Right lung (tissue), 10 donors: ENCODE measurements at places on chromosomes 11 and 22.

- DNase-seq = no peak
Observed at GRCh38 chr11:71249301-71249700, 3.1 kb downstream of the SHANK2 start.

DNA sequence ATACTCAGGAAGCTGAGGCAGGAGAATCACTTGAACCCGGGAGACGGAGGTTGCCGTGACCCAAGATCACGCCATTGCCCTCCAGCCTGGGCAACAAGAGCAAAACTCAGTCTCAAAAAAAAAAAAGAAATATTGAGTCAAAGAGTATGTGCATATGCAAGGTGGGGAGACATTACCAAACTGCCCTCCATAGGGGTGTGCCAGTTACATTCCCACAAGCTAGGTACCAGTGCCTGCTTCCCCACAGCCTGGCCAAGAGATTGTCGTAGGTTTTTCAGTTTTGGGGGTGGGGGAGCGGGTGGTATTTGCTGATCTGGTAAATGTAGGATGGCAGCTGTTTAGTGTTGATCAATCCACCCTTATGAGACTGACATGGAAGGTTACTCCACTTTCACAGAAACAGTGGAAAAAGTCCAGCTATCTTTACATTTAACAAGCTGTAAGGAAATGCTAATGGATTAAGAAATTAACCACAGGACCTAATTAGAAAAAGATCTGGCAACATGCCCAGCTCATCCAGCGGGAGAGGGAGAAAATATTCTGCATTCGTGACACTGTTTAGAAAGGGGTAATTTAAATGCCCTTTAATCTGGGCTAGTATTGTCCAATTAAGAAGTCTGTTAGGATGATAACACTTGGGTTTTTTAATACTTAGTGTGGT, 89.4 kb downstream of the PACS1 start:
- DNase-seq = no peak

GRCh38 chr11:2813141-2813908, 72.2 kb downstream of the CDKN1C start:
- peak; percentile 66 for DNase-seq

DNA sequence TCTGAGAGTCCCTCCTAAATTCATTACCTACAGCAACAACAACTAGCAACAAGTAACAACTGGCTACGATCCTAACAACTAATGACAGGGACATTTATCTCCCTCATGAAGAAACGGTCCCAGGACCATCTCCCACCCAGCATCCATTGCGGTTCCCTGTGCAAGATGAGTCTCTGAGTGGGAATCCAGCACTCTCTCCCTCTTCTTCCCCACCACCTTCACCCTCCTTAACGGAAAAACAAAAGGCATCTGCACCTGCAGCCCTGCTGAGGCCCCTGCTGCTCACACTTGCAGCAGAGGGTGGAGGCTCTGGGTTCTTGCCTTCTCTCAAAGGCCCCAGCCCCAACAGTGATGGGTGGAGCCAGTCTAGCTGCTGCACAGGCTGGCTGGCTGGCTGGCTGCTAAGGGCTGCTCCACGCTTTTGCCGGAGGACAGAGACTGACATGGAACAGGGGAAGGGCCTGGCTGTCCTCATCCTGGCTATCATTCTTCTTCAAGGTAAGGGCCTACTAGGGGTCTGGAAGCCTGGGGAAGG, at the start of gene CD3G:
Gene CD3G, plus strand, starts transcription at position 364 of the 535 bp plus-strand sequence. Its CDS starts 80 bp downstream, at position 444.
- no peak for DNase-seq

GRCh38 chr11:30992513-30992849, 377.1 kb downstream of the DCDC1 start:
- DNase-seq = no peak

DNA sequence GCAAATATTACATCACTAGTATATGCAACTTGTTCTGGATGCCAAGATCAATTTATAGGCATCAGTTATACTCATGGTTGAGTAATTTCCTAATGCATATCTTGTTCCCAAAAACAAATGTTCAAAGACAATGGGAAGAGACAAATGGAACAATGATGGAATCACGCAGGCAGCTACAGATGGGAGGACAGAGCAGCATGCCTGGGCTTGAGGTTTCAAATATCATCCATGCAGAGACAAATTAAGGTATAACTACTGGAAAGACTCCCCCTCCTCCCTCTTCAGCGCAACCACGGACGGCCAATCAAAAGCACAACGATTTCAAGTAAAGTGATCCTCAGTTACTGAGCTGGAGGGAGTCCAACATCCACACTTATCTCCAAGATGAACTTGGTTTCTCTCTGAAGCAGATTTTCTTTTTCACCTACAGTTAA, 106.8 kb downstream of the CCDC83 start:
- DNase-seq = no peak

DNA sequence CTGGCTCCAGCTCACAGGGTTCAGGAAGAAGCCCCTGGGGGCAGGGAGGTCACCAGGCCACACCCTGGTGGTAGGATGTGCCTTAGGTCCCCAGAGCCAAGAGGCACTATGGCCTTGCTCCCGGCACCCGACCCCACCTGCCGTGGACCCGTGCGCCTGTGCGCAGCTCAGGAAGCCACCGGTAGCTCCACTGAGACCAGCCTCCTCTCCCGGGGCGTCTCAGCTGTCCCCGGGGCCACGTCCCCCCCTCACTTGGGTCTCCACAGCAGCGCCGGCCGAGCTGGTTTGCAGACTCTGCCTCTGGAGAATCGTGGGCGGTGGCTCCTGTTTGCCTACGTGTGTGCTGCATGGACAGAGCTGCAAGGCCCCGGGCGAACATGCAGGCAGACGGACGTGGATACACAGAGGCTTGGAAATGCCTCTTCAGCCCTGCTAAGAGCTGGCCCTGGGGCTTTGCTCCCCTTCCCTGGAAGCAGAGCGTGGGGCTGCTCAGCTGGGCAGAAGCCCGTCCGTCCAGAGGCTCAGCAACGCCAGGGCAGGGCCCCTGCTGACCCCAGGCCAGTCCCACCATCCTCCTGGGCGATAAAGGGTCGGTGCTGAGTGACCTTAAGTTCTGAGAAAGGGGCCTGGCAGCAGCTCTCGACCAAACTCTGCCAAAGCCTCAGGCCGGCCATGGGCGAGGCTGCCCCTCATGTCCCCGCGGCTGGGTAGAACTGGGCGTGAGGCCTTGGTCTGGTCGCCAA, 15.3 kb upstream of the MUC5B start:
- DNase-seq = no peak

- DNase-seq = no peak
Observed at GRCh38 chr11:132028380-132029240, 658.2 kb downstream of the NTM start.

DNA sequence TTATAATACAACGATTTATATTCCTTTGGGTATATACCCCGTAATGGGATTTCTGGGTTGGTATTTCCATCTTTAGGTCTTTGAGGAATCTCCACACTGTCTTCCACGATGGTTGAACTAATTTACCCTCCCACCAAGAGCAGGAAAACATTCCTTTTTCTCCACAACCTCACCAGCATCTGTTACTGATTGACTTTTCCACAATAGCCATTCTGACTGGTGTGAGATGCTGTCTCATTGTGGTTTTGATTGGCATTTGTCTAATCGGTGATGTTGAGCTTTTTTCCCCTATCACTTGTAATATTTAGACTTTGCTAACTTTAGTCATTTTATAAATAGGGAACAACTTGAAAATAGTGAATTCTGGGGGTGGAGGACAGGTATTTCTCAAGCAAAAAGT, 58.1 kb downstream of the PPFIA1 start:
- no peak for DNase-seq

GRCh38 chr22:46826438-46827135, 64.1 kb downstream of the TBC1D22A start:
- no peak for DNase-seq

DNA sequence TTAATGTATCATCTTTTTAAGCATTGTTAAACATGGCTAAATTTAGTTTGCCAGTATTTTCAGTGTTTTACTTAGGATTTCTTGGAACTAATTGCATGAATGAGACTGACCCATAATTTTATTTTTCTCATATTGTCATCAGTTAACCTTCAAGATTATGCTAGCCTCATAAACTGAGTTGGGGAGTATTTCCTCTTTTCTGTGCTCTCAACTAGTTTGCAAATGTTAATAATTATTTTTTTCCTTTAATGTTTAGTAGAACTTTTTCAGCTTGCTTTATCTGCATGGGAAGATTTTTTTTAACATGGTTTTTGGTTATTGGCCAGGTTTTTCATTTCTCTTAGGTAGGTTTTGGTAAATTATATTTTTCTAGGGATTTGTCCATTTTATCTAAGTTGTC, 235.4 kb upstream of the SESN3 start:
- no peak for DNase-seq

- no peak for DNase-seq
Observed at GRCh38 chr11:124302347-124303125, 11.2 kb downstream of the OR8D1 start.

DNA sequence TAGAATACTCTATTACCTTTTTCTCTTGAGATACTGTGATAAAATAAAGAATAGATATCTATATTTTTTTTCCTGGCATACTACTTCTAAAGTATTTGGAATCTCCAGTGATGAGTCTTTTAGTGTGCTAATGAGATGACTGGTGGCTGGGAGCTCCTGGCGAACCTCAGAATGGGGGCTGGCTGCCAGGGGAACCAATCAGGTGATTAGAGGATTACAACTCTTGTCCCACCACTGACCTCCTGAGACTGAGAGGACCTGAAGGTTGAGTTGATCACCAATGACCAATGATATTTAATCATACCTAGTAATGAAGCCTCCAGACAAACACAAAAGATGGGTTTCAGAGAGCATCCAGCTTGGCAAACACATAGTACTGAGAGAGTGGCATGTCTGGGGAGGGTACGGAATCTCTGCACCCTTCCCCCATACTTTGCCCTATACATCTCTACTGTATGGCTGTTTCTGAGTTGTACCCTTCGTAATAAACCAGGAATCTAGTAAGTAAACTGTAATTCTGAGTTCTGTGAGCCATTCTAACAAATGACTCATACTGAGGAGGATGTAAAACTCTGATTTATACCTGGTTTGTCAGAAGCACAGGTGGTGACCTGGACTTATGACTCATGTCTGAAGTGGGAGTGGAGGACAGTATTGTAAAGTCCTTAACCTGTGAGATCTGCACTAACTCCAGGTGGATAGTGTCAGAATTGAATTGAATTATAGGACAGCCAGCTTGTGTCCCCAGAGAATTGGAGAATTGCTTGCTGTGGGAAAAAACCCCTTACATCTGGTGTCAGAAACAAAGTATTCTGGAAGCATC, 325.3 kb upstream of the LRRC4C start:
- no peak for DNase-seq

- DNase-seq = no peak
Observed at GRCh38 chr11:94856443-94856842, 88.3 kb downstream of the AMOTL1 start.

DNA sequence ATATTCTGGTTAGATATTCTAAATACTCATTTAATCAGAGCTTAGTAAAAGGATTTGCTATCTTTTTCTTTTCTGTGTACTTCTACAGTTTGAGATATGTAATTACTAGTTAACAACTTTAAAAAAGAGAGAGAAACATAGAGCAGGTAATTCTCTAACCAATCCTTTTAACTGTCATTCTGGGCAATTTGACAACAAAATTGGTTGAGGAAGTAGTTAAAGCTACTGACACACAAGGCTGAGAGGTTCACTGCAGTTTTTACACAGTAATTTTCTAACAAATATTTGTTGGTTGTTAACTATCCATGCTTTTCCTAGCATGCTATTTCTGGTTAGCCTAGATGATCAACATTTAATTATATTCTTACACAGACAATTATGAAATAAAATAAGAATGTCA, 3.6 kb downstream of the SOX6 start:
- no peak for DNase-seq

DNA sequence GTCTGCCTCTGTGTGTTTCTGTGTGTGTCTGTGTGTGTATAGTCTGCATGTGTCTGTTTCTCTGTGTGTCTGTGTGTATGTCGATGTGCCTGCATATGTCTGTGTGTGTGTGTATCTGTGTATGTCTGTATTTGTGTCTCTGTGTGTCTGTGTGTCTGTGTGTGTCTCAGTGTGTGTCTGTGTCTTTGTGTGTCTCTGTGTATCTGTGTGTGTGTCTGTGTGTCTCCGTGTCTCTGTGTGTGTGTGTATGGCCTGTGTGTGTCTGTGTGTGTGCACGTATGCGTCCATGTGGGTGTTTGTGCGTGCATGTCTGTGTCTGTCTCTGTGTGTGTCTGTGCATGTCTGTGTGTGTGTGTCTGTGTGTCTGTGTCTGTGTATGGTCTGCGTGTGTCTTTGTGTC, 439 bp downstream of the SNX32 start:
- DNase-seq = no peak

DNA sequence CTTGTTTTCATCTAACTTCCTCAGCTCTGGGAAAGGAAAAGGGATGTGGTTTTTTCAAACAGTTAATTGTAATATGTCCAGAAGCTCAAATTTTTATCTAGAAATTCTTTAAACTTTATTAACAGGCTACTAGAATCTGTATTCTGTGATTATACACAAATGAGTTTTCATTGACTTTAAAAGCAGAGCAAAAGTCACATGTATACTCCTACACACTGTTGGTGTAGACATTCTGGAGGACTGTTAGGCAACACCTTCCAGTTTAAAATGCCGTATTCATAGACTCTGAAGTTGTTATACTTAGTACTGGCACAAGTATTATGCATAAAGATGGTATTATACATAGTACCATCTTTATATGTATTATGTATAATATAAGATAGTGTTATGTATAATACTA, 64.9 kb downstream of the SPECC1L start:
- no peak for DNase-seq

GRCh38 chr11:8566613-8567210, 27.3 kb downstream of the STK33 start:
- DNase-seq = peak; percentile 32

GRCh38 chr22:35128637-35129036, 62.7 kb downstream of the ISX start:
- no peak for DNase-seq

- DNase-seq = no peak
Observed at GRCh38 chr22:45673482-45674175, 2.0 kb downstream of the ATXN10 start.

GRCh38 chr11:102640946-102641345, 15.8 kb upstream of the MMP20 start:
- no peak for DNase-seq

GRCh38 chr11:131737357-131737756, 366.9 kb downstream of the NTM start:
- no peak for DNase-seq

- DNase-seq = no peak
Observed at GRCh38 chr11:45752106-45752505, 52.8 kb upstream of the SLC35C1 start.

GRCh38 chr11:93330446-93330984, at the start of gene DEUP1:
TSS of gene DEUP1 (plus strand) at chr11:93330742. CDS start at chr11:93332260, 1,518 bp downstream.
- peak; percentile 70 for DNase-seq

- DNase-seq = peak; percentile 97
Observed at GRCh38 chr22:33920927-33921524, 750 bp upstream of the LARGE1 start.

GRCh38 chr11:65525546-65526480, 930 bp downstream of the SCYL1 start:
- no peak for DNase-seq

GRCh38 chr11:94089341-94089740, 39.3 kb upstream of the PANX1 start:
- DNase-seq = no peak

DNA sequence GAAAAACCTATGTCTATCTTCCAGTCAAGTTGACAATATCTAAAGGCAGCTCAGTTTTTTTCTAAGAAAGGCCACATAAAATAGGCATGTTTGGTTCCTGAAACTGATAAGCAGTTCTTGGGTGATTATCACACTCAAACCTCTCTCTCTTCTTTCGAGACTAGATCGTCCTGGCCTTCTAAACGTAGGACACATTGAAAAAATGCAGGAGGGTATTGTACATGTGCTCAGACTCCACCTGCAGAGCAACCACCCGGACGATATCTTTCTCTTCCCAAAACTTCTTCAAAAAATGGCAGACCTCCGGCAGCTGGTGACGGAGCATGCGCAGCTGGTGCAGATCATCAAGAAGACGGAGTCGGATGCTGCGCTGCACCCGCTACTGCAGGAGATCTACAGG, 15.1 kb downstream of the CDPF1 start:
- no peak for DNase-seq
